Natural killer cell treated with Interleukin-12 subunit alpha and Interleukin-12 subunit beta and Interleukin-15 and Interleukin-18, amount 100 ng/mL, for 72 hours (primary cell): ENCODE measurements at places on chromosomes 1 and 21.

DNA sequence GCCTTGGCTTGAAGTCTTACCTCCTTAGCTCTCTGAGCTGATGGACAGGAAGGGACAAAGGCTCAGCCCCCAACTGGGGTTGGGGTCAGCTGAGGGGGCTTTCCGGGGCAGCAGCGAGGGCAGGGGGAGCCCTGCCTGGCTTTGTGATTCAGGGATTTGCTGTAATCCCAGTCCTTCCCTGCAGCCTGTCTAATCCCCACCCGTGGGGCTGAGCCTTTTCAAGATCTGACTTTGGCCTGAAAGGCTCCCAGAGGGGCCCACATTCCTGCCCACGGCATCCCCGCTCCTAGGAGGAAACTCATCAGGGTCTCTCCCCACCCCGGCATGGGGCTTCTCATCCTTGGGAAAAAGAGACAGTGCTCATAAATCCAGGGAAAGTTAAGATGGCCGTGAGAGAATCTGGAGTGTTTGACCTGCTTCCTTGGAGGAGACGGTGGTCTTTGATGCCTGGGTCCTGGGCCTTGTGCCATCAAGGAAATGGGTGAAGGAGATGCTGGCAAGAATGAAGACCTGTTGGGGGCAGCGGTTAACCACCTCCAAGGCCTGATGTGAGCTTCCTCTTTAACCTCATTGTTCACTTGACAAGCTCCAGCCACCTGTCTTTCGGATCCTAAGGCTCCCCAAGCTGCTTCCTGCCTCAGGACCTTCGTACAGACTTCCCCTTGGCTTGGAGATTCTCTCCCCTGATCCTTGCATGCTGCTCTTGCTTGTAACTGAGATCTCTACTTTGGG lies 83.1 kb upstream of the WNT4 start:
- no peak for DNase-seq

- no peak for DNase-seq
Measured at GRCh38 chr1:45335855-45336324, 4.1 kb upstream of the TOE1 start.

GRCh38 chr1:109479311-109479710 lies 4.4 kb upstream of the ATXN7L2 start:
- no peak for DNase-seq

DNA sequence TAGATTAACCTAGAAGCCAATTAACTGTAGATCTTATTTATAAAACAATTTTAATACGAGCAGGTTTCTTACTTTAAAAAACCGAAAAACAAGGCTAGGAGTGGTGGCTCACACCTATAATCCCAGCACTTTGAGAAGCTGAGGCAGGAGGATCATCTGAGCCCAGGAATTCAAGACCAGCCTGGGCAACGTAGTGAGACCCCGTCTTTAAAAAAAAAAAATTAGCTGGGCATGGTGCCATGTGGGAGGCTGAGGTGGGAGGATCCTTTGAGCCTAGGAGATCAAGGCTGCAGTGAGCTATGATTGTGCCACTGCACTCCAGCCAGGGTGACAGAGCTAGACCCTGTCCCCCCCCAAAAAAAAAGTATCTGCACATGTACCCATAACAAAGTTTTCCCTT lies 89.3 kb upstream of the QSOX1 start:
- no peak for DNase-seq

- DNase-seq: no peak
Measured at GRCh38 chr1:60262701-60263100, 189.1 kb upstream of the C1orf87 start.
